A673 (cell line): ENCODE measurements at places on chromosomes 16 and 17. TPM values are rescaled to one million over a fixed set of nuclear protein-coding genes. Genes with fewer than 3 reads are reported as not detected.

Gene ATP2C2
- not detected in 2 replicates for total RNA-seq

Gene C17orf50
- not detected in 2 replicates for total RNA-seq

GRCh38 chr16:79532785-79533184, 67.8 kb downstream of the MAF start:
- no peak for DNase-seq

GRCh38 chr16:11506741-11507305, 79.9 kb downstream of the LITAF start:
- DNase-seq, result no peak

DNA sequence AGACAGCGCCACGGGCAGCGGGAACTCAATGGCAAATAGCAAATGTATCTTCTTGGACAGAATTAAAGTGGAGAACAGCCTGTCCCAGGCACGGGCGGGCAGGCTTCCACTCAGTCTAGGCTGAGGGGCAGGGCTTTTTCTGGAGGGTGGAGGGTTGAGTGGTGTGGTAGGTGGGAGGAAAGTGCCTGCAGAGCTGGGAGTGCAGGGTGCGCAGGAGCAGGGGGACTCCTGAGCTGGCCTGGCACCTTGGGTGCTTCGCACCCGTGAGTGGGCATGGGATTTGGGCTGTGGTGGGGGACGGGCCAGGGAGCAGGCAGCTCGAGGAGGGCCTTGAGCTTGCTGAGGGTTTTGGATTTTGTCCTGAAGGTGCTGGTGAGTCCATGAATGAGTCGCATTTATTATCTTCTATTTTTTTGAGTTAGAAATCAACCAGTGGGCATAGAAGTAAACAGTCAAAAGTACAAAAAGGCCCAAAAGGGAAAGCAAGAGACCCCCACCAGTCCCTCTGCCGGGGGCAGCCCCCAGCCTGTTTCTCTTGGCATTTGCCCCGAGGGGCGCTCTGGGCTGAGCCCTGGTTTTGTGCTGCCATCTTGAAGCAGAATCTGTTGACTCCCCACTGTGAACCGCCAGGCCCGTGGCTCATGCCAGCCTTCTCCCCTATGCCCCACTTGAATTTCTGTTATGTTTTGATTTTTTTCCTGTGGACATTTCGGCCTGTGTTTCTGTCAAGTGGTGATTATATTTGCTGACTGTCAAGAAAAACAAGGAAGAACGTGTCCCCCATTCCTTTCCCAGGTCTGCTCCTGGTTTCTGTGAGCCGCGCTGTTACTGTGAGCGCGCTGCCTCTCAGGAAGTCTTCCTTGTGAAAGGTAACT, 8.2 kb downstream of the ADORA2B start:
- DNase-seq, result no peak

DNA sequence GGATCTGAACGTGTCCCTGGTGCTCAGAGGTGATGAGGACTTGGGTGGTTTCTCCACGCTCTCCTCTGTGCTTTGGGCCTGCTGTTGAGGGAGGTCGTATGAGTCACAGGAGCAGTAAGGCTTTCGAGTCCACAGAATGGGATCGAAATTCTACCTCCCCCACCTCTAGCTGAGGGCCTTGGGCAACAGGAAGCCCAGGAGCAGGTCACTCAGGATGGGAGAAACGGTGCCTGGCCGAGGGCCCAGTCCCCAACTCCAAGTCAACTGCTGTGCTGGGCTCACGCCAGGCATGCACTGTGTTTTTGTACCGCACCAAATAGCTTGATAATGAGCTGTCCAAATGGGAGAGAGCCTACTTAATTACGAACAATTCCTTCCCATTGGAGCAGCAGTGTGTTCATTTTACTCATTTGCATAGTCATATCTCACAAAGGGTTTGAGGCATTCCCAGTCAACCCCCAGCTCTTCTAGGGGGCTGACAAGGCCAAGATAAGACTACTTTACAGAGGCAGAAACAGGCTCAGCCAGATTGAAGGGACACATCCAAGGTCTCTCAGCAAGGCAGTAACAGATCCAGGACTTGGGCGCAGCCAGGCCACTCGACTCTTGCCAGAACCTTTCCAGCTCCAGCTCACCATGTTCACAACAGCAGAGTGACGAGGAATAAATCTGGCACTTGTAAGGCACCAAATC, 53.6 kb downstream of the WNT3 start:
- no peak for DNase-seq

DNA sequence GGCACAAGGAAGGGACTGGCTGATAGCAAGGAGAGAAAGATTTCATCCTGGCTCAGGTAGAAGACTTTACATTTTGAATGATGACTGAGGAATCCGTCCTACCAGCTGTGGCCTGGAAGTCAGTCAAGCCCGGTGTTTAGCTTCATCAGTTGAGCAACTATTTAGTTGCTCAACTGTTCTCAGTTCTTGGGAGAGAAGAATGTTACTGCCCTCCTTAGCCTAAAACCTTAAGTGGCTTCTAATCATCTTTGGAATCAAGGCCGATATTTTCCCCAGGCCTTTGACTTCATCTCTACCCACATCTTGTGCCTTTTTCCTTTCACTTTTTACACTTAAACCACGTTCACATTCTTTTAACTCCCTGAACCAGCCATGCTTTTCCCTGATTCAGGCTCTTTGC, 17.3 kb upstream of the RBL2 start:
- DNase-seq, result no peak

- DNase-seq, result no peak
Observed at GRCh38 chr16:88548985-88549384, 21.2 kb upstream of the ZC3H18 start.
